ENCODE measurements at places on chromosomes 11 and 22.

DNA sequence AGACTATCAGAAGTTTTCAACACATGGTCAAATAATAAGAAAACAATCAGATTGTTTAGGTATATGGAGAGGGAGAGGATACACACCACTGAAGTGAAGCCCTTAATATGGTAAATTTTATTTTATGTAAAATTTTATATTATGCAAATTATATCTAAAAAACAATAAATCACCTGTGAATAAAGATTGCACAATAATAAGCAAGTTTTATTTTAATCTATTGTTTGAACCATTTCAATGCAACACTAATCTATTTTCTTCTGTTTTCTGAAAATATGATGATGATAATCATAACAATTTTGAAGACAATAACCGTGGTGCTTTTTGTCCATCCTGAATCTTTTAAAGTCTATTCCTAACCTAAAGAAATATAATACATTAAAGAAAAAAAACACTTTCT is 1473.5 kb upstream of the TENM4 start:
- no peak for DNase-seq

DNA sequence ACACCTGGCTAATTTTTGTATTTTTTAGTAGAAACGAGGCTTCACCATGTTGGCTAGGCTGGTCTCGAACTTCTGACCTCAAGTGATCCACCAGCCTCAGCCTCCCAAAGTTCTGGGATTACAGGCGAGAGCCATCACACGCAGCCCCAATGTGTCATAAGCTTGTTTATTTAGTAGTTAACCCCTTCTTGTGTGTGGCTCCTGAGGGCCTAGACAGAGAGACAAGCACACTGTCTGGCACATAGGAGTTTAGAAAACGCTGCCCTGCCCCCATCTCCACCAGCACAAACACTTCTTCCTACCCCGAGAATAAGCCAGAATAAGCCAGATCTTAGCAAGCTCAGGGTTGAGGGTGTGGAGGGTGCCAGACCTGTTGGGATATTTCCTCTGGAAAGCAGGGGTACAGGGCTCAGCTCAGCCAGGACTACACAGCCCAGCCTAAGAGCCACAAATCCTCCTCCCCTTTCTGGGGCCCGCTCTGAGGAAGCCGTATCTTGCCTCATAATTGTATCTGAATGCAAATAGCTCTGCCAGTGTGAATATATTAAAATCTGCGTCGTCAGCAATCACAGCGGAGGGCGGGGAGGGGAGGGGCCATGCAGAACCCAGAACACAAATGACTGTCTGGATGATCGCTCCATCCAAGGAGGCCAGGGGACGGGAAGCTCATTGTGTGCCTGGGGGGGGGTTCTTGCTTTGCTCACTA is 247.3 kb downstream of the MN1 start:
- no peak for DNase-seq

DNA sequence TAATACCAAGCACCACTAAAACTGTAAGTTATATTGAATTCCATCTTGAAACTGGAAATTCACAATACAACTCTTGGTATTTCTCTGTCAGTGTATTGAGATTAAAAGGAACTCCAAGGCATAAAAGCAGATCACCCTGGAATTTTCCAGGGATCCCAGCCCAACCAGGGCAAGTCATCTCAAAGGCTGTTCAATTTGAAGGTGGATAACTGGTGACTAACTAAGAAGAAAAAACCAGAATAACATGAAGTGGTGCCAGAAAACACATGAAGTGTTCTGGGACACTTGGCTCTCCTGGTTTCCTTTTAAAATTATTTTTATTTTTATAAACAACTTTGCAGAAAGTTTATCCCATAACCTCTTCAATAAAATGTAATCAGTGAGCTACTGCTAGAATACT is 7.8 kb upstream of the BMAL1 start:
- no peak for DNase-seq

GRCh38 chr22:41491374-41492100 is 22.6 kb downstream of the ACO2 start:
- no peak for DNase-seq

DNA sequence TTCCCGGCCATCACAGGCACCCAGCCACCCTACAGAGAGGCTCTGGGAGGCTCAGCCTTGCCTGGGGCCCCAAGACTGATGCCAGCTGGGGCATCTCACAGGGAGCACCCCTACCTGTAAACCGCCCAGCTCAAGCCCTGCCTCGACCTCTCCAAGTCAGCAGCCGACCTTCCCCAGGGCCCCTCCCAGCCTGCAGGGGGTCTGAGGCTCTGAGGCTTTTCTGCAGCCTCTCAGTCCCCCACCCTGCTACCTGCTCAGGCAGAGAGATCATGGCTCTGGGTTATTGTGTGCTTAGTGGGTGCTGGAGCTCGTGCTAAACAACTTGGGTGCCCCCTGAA is 23.1 kb upstream of the RTN4R start:
- no peak for DNase-seq

- DNase-seq, result no peak
Measured at GRCh38 chr11:63280920-63281319, 37.5 kb upstream of the SLC22A25 start.

- DNase-seq, result no peak
Measured at GRCh38 chr11:65246506-65246905, 15.3 kb upstream of the POLA2 start.

GRCh38 chr11:89447845-89448244 is 43.3 kb downstream of the NOX4 start:
- no peak for DNase-seq

DNA sequence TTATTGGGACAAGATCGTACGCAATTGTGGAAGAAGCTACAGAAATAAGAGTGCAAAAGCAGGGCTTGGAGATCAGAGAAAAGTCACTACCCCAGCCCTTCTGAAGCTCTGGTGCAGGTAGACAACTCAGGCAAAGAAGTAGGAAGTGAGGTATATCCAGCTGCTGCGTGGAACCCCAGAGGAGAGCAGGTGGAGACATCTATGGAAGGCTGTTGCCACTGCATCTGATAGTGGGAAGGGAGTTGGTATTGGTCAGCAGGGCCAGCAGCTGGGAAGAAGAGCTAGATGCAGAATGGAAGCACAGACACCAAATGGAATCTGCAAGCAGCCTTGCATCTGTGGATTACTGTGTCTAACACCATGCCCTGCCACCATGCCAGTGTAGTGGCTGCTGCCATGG is 165.1 kb downstream of the WNT11 start:
- no peak for DNase-seq

DNA sequence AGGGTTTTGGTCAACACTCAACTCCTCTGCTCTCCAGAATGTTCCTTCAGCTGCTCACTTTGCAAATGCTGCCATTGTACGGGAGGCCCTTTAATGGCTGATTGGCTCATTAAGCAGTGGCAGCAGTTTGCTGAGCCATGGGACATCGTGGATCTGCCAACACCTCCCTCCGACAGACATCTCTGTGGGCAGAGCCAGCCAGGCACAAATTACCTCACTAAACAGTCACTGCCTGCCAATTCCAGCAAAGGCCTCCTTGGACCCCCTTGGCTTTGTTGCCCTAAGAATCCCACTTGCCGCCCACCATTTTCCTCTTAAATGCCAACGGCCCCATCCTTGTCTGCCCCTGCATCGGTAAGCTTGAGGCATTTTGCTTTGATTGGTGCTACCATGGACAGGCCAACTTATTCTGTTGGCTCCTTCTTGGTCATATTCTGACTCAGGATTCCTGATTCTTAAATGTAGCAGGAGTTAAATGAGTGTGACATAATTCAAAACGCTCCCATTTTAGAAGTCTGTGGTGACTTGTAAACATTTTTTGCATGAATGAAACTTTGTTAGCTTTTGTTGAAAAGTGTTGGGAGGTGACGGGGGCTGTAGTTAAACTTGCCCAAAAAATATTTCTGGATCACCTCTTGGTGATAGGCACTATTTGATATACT is 57.5 kb upstream of the LMO2 start:
- no peak for DNase-seq

DNA sequence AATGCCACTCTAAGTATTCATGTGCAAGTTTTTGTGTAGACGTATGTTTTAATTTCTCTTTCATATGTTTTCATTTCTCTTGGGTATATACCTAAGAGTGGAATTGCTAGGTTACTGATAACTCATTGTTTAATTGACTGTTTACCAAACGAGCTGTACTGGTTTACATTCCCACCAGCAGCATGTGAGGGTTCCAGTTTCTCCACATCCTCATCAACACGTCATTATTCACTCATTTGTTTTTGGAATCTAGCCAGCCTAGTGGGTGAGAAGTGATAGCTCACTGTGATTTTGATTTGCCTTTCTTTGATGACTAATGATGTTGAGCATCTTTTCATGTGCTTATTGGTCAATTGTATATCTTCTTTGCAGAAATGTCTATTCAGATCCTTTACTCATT is 4.0 kb downstream of the ANKRD13D start:
- no peak for DNase-seq

- no peak for DNase-seq
Measured at GRCh38 chr22:43534916-43535315, 123.1 kb downstream of the MPPED1 start.

GRCh38 chr11:89437317-89437716 is 53.9 kb downstream of the NOX4 start:
- no peak for DNase-seq

- no peak for DNase-seq
Measured at GRCh38 chr11:17686231-17686980, 33.0 kb upstream of the MYOD1 start.

DNA sequence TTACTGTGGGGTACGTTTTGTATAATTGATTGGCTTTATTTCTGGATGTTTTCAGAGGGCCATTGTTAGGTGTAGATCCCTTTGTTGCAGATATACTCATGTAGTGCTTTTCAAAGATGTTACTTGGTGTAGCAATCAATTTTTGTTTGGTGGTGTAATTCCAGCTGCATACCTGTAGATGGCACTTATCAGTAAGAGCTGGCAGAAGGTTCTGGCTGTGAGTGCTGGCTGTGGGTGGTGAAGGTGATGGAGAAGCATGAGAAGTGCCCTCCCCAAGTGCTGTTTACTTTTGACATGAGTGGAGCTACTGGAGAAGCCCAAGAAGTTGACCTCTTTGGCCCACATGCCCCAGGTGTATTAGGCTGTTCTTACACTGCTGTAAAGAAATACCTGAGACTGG is 1074.9 kb downstream of the FAM181B start:
- DNase-seq, result no peak

GRCh38 chr22:48823941-48824340 is 1003.7 kb downstream of the BRD1 start:
- no peak for DNase-seq

Data from esophagus squamous epithelium (tissue), 5 donors.